ENCODE measurements at places on chromosomes 11 and 22. TPM values are rescaled to one million over a fixed set of nuclear protein-coding genes. Genes with fewer than 3 reads are reported as not detected.

The RIC3 gene
- total RNA-seq: 23.4 TPM

DNA sequence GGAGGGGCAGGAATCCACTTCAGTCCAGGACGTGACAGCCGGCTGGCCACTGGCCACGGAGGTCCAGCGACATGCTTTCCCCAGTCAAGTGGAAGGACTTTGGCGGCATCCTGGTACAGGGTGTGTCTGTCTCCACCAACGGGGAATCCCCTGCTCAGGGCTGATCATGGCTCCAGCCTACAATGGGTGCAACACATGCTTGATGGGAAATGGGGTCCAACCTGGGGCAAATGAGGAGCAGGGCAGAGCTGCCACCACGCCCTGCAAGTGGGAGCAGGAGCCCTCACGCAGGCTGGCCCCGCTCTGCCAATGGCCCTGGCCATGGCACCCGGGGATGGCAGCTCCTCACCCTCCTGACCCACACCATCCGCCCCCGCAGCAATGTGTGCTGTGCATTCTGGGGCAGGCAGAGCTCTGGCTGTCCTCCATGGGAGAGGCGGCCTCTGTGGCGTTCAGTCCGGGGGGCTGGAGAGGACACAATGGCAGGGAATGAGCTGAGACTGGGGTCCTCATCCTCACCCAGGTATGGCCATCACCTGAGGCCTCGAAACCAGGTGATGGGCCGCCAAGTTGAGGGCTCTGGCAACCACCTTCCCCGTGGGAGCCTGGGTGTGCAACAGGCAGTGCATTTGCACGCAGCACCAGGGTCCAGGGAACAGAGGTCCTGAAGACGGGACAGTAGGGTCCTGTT is 5.8 kb upstream of the SEPTIN5 start:
- DNase-seq: no peak

GRCh38 chr11:6584528-6584927 is 18.9 kb downstream of the RRP8 start:
- DNase-seq: no peak

- DNase-seq: no peak
These were observed 44.2 kb downstream of the CERK start for GRCh38 chr22:46693634-46694415.

The MS4A3 gene
- not detected for total RNA-seq

- no peak for DNase-seq
These were observed 40.1 kb upstream of the PPARA start for GRCh38 chr22:46110215-46110614.

- no peak for DNase-seq
These were observed 55.1 kb upstream of the SYT9 start for GRCh38 chr11:7196396-7197146.

DNA sequence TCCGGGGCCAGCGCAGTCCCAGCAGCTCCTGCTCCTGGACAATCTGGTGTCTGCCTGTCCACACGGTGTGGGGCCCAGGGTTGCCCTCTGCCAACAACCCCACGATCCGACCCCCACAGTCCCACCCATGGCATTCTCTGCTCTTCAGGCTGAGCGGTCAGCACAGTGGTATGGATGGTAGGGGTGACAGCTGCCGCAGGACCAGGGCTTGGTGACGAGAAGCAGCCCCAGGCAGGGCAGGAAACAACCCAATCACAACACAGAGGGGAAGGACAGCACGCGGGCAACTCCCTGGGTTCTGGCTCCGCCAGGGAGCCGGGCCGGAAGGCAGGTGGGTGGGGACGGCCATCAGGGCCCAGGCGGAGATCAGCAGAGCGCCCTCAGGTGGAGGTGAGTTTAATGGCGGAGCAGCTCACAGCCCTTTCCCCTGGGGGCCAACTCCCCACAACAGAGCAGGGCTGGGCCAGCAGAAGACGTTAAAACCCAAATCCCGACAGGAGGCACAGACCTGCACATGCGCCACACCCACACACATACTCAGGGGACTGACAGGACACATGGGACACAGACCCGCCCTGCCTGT is 5.3 kb upstream of the CHADL start:
- no peak for DNase-seq

- no peak for DNase-seq
These were observed 58.2 kb downstream of the ACER3 start for GRCh38 chr11:76918941-76919386.

DNA sequence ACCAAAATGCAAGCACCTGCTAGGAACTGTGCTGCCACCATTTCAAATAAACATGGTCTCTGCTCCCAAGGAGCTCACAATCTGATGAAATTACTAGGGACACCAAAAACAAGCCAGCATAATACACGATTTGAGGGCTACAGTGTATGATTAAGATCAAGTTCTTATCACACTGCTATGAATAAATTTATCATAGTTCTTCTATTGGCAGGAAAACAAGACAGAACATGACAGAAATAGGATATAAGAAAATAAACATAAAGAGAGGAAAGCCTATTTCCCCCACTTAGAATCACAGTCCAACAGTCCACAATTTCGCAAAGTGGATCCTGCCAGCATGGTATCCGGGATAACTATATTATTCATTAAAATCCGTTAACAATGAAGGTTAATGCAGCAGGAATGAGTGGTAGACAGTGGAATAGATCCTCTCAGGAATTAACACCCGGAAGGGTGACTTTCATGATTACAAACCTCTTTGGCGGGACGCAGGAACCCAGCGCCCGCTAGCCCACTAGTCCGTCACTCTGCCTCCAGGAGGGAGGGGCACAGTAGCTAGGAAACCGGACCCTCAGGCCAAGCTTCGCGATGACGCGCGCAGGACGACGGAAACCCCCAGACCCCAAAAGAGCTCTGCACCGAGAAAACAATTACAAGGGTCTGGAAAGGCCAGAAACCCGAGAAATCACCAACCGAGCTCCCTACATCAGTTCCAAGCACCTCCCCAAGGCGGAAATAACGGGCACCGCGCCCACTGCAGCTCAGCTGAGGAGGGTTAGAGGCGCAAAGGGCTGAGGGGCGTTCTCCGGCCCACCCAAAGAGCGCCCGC is 607 bp downstream of the CCDC82 start:
- DNase-seq: no peak

DNA sequence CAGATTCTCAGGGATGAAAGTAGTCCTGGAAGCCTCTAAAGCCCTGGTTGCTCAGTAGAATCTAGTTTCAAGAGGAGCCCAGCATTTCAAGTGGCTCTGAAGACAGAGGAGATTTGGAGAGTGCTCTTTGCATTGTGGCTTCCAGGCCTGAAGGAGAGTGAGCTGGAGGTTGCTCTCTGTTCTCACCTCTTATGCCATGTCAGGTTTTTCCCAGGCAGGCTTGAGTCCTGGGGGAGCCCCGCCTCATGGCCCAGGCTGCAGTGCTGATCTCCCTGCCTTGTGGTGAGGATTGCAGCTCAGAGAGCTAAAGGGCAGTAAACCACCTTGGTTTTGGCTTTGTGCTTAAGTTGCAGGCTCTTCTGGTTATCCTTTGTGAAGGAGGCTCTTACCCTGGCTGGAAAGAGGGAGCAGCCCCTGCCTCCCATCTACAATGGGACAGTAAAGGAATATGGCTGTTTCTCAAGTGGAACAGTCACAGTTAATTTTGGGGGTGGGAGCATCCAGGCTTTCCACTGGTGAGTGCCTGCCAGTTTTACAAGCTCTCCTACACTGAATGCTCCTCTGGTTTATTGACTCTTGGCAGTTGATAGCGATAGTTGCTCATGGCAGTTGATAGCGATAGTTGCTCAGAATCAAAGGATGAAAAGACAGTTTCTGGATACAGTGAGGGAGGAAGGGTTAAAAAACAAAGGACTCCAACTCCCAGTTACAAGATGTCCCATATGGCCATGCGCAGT is 32.6 kb downstream of the RCOR2 start:
- DNase-seq: no peak

GRCh38 chr22:40348025-40348658 is 1.8 kb downstream of the ADSL start:
- DNase-seq: no peak

The DDI1 gene
- total RNA-seq: not detected

GRCh38 chr11:32939046-32939445 is 46.4 kb downstream of the QSER1 start:
- no peak for DNase-seq

DNA sequence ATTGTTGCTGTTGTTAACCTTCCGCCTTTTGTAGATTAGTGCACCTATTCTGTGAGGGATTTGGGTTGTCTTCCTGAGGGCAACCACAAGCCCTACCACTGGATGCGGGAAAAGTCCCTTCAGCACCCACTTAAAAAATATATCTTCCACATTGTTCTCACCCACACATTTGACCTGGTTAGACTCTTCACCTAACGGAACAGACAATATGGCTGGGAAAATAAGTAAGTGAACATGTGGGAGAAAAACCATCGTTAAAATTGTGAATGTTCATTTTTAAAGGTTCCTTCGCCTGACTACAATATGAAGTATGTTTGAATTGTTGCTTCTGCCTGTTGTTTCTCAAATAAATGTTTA is 72.0 kb upstream of the MPEG1 start:
- no peak for DNase-seq

The ARFIP2 gene
- 78.1 TPM for total RNA-seq

The GAB4 gene
- total RNA-seq: not detected

GRCh38 chr11:65429724-65430405 is 7.3 kb downstream of the NEAT1 start:
- DNase-seq: no peak

DNA sequence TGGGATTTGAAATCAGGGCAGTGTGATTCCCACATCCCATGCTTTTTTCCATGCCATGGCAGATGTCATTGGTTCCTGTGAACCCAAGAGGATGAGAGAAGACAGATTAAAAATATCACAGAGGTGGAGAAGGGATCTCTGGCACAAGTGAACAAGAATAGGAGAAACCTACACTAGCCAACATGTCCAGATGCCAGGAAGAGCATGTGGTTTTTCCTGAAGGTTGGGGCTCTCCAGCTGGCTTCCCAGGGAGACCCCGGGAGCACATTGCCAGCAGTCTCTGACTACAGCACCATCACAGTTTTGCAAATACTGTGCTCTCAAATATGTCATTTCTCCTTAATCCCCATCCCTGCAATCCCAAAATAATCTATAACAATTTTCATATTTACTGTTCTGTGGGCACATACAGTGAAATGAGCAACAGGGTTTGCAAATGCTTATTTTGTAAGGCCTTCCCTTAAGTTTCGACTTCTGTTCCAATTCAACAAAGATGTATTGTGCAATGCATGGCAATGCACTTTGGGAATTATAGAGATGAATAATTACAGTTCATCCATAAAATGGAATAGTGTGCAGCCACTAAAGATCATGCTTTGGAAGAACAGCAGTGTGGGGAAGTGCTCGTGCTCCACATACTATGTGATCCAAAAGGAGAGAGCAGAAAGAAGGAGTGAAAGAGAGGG is 4.8 kb downstream of the ANKK1 start:
- DNase-seq: no peak

DNA sequence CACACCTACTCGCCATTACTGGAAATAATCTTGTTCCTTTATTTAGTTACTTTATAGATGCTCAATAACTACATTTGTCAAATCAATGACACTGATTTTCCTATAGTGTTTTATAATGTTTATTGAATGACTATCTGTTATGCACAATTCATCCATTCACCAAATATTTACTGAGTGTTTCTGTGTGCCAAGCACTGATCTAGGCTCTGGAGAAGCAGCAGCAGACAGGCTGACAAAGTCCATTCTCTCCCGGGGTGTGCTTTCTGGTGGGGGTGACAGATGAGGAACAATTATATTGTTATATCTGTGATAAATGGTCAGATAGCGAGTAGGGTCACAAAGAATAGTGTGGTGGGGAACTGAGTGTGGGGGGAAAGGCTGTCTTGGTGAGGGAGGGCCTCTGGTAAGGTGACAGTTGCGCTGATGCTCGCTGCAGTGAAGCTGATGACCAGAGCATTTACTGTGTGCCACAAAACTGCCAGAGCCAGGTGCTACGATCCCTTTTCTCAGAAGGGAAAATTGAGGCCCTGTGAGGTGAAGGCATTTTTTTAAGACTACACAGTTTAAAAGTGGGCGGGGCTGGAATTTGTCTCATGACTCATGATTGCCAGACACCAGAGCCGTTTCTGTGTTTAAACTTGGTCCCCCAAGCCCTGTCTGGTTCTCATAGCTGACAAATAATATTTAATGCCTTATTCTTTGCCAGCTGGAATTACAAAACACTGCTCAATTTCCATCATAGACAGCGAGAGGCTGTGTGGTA is 10.2 kb downstream of the PACS1 start:
- DNase-seq: no peak

- no peak for DNase-seq
These were observed 2.3 kb downstream of the EFEMP2 start for GRCh38 chr11:65870307-65870658.

The SPON1 gene
- 13.7 TPM for total RNA-seq

DNA sequence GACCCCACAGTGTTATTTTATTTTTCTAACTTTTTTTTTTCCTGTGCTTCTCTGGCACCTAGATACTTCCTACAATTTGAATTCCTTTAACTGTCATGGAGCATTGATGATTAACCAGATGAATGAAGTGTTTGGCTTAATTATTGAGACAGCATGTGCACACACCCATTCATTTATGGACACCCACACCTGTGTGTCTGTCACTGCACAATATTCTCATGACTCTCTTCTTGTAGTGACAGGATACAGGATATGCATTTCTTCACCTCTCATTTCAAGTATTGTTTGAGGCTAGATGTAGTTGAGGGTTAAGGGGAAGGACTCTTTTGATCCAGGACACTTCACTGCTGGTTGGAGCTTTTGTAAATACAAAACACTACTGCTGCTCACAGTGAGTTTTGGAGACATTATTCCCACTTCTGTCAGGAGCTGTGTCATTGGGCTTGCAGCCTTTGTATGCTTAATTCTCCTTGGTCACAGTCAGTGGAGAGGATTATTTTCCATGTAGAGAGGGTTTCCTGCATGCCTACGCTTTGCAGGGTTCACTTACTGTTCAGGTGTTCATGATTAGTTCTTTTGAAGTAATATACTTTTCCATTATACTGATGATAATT is 33.5 kb downstream of the SPECC1L start:
- no peak for DNase-seq

DNA sequence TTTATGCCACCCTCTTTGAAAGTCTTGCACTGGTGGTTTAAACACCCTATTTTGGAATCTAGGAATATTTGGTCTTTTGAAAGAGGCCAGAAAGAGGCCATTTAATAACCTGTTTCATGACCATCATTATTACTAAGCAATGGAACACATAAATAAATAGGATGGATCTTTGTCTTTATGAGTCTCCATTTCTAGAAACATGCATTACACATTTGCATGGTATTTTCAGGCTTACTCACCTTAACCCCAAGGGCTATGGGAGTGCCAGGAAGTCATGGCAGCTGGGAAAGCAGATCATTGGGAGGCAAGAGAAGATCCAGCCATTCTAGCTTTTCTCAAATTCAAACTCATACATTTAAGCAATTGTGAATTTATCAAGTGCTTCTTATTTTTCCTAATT is 185.8 kb upstream of the POU2AF2 start:
- DNase-seq: no peak

GRCh38 chr11:67266449-67267187 is at the start of gene GRK2:
TSS of gene GRK2 (plus strand) at chr11:67266473. CDS start at chr11:67266700, 227 bp downstream.
- DNase-seq: no peak

- DNase-seq: no peak
These were observed 441.2 kb upstream of the ANO3 start for GRCh38 chr11:25890626-25891260.

The HEPHL1 gene
- total RNA-seq: not detected

All from progenitor cell of endocrine pancreas (in vitro differentiated cells).